ENCODE measurements at places on chromosomes 1 and 21. TPM values are rescaled to one million over a fixed set of nuclear protein-coding genes. Genes with fewer than 3 reads are reported as not detected.
A peak's percentile ranks its signal among the peaks of the same experiment; 100 is the strongest.

DNA sequence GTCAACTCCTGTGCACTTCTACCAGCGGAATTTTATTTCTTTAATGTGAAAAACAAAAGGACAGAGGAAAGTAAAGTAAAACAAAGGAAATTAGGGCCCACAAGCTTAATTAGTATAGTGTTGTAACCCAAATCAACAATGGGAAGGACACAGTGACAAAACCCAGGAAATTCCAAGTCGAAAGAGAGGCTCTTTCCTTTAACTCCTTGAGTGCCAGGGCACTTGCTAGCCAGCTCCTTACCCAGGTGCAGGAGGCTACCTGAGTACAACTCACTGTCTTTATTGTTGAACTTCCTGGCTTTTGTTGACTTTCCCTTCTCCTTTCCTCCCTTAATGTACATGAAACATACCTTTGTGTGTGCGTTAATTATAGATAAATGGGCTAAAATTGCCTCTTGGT lies 55.0 kb downstream of the PEX14 start:
- H3K4me1 ChIP-seq, result peaks cover 19% of the 10 kb centered on the region
- DNase-seq, result peak; percentile 74
- peak overlapping the region; percentile 50 for H3K4me3 ChIP-seq
- no peaks in the 10 kb centered on the region for H3K36me3 ChIP-seq
- H3K27me3 ChIP-seq, result no peaks in the 10 kb centered on the region
- no peak overlapping the region for H3K27ac ChIP-seq

DNA sequence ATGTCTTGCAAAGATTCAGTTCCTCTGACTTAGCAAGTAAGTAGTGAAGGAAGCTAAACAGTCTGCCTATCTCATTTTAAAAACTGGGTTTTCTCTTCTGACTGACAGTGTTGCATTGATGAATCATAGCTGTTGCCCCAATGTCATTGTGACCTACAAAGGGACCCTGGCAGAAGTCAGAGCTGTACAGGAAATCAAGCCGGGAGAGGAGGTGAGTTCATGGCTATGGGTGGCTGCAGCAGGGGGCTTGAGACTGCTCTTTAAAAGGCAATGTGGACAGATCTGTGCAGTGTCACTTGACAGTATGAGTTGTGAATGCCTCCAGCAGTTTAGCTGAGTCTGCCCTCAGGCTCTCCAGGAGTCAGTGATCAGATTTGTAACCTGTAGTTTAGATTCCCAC lies 46.6 kb downstream of the SMYD2 start:
- no peaks in the 10 kb centered on the region for H3K27me3 ChIP-seq
- no peak overlapping the region for H3K4me3 ChIP-seq
- peaks cover 18% of the 10 kb centered on the region for H3K36me3 ChIP-seq

DNA sequence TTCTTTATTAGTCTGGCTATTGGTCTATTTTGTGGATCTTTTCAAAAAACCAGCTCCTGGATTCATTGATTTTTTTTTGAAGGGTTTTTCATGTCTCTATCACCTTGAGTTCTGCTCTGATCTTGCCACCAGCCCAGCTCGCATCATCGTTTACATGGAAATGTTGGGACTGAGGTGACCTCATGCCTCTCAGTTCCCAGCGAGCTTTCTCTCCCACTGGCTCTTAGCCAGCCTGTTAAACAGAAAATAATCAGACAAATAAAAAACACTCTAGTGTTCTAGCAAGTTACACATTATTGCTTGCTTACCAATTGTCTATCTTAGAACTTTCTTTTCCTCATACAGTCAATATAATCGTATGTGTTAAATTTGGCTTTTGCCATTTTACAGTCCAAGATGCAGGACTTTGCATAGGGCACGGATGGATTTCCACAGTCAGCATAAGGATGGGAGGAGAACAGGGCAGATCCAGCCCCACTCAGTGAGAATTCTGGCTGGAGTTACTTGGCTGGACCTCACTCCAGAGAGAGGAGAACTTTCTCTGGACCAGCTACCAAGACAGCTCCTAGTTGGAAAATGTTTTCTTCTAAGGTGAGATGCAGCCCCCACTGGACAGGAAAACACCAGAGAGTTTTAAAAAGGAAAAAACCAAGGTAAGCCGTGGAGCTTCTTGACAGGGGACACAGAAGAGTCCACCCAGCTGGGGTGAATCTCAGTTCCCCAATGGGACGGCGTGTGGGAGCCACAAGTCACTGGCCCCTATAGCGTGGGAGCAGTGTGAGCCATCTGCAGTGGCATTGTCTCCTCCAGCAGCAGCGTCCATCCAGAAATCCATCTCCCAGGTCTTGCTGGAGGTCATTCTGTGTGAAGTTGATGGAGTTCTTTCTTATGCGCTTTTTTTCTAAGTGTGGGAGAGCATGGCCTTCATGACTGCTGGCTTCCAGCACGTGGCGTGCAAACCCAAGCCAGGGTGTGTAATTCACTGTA lies 17.6 kb downstream of the PGBD2 start:
- no peaks in the 10 kb centered on the region for H3K27me3 ChIP-seq
- no peak overlapping the region for H3K4me3 ChIP-seq
- no peaks in the 10 kb centered on the region for H3K4me1 ChIP-seq

GRCh38 chr1:41025979-41026819 lies 4.7 kb upstream of the SLFNL1 start:
- H3K36me3 ChIP-seq, result peaks cover 6% of the 10 kb centered on the region
- H3K4me3 ChIP-seq, result no peak overlapping the region
- DNase-seq, result no peak
- H3K27me3 ChIP-seq, result no peaks in the 10 kb centered on the region
- H3K27ac ChIP-seq, result no peak overlapping the region
- no peaks in the 10 kb centered on the region for H3K4me1 ChIP-seq

Gene CLCNKA
- 1.9 TPM for total RNA-seq

All from endodermal cell (in vitro differentiated cells).